ENCODE measurements at places on chromosomes 5 and 9.

DNA sequence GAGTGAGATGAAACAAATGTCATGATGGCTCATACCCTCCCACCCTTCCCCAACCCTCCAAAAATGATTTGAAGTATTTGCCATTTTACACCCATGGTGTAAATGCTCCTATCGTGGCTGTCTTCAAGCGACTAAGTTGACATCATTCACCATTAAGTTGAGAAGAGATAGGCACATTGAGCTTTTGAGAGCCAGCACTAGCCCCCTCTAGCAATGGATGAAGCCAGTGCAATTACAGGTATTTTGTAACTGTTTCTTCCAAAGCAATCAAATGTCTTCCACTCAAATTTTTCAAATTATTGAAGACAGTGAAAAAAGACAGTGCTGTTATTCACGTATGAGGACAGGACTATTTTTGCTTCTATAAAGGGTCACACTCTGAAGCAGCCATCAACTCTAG is 371.5 kb upstream of the KLF4 start:
- DNase-seq: no peak

DNA sequence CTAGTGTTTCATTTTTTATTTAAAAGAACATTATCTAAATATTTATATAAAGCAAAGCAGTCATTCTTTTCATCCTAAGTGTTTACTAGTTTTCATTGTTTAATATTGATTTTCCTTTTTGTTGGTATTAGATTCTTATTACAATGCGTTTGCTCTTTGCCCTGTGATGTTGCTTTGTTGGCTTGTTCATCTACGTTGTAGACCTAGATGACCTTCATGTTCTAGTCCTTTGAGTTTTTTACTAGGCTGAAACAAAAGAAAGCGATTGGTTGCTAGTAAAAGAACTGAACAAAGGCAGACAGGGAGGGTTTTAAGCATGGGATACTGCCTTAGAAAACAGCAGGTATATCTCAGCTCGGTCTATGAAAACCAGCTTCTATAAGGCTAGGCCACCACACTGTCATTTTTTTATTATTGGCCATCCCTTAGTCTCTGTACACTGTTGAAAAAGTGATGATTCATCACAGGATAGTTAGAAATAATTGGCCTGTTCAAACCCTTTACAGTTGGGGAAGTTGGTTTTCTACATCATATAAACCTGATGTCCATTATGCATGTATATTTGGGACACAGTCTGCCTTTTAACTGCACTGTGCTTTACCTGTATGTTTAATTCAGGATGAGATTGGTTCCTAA is 119.0 kb downstream of the ZCCHC7 start:
- no peak for DNase-seq

GRCh38 chr9:130711469-130711868 is 17.9 kb downstream of the EXOSC2 start:
- DNase-seq: no peak

- no peak for DNase-seq
Observed at GRCh38 chr5:171024084-171024483, 162.3 kb downstream of the RANBP17 start.

DNA sequence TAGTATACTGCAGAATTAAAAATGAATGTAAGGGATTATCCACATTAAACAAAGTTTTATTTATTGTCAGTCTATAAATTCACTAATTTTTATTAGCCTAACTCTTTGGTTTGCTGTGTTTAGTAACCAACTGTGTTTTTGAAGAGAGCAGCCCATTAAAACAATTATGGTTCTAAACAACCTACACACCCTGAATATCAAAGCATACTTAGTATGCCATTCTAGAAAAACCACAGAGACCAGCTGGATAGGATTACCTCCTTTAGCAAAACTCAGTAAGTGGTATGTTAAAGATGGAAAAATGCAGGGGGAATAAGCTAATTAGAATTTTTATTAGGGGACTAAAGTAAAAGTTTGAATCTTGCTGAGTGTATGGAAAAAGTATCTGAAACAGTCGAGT is 1981.7 kb upstream of the NUDT12 start:
- no peak for DNase-seq

DNA sequence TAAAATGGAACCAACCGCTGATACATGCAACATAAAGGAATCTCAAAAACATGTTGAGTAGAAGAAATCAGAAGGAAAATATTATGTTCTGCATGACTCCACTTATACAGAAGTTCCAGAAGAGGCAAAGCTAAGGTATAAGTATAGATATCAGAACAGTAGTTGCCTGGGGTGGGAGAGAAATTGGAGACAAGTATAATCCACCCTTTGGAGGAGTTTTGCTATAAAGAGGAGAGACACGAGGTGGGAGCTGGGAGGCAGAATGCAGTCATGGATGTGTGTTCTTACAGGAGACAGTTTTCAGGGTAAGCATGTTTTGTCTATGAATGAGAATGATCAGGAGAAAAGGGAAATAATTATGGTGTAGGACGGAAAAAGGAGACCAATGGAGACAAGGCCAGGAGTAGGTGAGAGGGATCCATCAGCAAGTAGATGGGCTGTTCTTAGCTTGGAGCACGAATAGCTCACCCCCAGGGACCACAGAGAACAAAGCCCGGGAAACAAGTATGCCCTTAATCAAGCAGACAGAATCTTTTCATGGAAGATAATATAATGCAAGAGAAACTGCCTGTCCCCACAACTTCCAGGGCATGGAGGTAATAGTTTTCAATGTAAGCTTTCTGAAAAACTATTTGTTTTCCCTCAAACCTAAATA is 72.2 kb downstream of the MED27 start:
- no peak for DNase-seq

GRCh38 chr5:171762021-171762608 is 23.5 kb upstream of the SMIM23 start:
- DNase-seq: no peak

- peak; percentile 74 for DNase-seq
Observed at GRCh38 chr5:172766287-172767108, 4.5 kb downstream of the DUSP1 start.

DNA sequence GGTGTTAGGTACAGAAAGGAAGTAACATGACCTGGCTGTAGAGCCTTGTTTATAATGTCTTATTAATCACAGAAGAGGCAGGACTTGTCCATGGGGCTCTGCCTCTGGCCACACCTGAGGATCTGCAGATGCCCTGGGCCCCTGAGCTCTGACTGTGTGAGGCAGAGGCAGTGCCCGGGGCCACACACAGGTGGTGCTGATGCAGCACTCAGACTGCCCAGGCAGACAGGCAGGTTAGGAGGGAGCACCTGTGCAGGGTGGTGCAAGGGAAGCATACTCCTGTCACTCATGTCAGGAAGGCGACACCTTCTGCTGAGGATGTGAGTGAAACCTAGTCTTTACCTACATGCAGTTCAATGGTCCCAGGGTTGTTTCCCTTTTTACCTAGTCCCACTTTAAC is 88.7 kb downstream of the CFAP90 start:
- DNase-seq: no peak

- no peak for DNase-seq
Observed at GRCh38 chr5:133083901-133084300, 32.1 kb downstream of the HSPA4 start.

DNA sequence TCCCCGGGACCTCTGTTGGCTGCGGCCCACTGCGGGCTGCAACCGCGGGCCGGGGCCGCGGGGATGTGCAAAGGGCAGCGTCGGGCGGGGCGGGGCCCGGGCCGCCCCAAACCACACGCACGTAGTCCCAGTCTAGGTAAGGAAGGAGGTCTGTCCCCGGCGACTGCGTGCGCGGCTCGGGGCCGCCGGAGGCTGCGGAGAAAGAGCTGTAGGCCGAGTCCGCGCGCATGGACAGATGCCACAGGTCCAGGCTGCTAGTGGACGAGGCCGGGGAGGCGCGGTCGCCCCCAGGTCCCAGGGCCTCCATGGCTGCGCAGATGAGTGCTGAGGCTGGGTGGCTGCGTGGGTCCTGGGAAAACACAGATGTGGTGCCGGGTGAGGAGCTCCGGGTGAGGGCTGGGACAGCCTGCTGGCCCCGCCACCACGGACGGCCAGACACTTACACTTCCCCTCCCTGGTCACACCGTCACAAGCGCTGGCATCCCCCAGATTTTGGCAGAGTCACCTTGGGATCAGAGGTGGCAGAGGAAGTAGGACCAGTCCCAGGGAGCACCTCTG is 4.5 kb downstream of the SHROOM1 start:
- no peak for DNase-seq

Data from CD4-positive, alpha-beta T cell treated with Interferon gamma for 1 hour (primary cell).